ENCODE measurements at places on chromosomes 1 and 21.

DNA sequence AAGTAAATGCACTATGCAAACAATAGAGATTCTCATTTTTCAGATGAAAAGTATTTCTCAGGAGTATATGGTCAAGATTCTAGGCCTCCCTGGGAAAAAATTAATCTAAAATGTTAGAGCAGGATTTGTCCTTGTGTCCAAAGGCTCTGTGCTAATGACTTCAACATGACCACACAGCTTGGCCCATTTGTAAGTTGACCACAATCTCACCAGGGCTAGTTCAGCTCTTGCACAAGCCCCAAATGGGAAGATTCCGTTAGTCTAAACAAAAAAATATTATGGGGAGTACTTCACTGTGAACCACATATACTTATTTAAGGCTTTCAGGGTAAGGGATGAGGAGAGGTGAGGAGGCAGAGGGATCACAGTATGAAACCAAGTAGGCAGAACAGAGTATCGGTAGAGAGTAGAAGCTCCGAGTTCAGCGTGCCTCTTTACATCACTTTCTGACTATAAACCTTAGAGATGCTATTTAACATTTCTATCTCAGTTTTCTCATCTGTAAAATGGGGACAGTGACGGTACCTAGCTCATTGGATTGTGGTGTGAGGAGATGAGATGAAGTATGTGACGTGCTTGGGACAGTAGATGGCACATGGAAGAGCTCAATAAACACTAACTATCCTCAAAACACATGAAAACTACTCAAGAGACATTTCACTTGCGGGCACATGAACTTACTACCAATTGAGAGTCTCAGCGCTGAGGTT lies 37.8 kb upstream of the CTTNBP2NL start:
- DNase-seq: no peak

DNA sequence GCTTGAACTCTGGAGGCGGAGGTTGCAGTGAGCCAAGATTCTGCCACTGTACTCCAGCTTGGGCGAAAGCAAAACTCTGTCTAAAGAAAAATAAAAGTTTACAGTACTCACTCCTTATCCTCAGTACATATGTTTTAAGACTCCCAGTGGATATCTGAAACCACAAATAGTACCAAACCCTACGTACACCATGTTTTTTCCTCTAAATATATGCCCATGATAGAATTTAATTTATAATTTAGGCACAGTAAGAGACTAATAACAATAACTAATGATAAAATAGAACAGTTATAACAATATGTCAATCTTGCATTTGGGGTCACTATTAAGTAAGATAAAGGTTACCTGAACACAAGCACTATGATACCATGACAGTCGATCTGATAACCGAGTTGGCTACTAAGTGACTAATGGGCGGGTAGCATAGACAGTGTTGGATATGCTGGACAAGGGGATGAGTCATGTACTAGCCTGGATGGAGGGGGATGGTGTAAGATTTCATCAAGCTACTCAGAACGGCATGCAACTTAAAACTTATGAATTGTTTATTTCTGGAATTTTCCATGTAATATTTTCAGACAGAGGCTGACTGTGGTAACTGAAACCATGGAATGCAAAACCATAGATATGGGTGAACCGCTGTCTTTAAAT lies 43.7 kb downstream of the ST7L start:
- no peak for DNase-seq

- no peak for DNase-seq
Observed at GRCh38 chr1:165829888-165830287, 2.5 kb downstream of the UCK2 start.

DNA sequence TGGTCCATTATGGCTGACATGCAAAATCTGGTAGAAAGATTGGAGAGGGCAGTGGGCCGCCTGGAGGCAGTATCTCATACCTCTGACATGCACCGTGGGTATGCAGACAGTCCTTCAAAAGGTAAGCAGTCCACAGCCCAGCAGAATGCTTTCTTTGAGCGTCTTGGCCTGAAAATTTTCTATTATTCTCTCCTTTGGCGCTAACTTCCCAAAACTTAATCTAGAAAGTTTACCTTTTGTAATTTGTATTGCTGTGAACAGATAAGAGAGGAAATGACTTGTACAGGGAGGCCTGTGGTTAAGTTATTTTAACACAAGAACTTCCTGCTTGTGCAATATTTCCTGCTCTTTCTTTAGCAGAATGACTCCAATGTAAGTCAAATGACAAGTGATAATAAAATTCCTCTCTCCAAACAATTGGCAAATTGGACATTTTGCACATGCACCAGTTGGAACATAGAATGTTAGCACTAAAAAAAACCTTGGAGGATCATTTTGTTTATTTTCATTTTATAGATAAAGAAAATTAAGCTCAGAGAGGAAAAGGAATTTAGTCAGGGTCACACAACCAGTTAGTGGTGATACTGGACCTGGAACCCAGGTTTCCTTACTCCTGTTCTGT lies 18.9 kb downstream of the CAP1 start:
- DNase-seq: no peak

- DNase-seq: no peak
Observed at GRCh38 chr1:167711797-167712196, 10.0 kb upstream of the MPZL1 start.

GRCh38 chr1:12087797-12088314 lies 24.8 kb downstream of the TNFRSF8 start:
- peak; percentile 32 for DNase-seq

- no peak for DNase-seq
Observed at GRCh38 chr1:109400035-109400655, 2.4 kb upstream of the SORT1 start.

DNA sequence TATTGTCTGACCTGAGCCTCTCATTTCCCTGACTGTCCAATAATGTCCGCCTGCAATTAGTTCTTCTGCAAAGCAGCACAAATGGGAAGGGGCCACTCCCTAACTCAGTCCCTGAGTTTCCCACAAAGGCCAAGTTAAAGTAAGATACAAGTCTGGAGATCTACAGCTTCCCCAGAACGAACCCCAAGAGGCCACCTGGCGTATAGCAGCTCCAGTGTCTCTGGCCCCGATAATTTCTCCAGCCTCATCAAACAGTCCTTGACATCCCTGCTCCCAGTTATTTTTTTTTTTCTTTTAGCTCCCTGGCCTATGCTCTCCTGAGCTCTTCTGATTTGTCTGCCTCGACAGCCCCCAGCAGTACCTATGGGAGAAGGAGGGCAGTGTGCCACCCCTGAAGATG lies 8.1 kb upstream of the ACKR1 start:
- DNase-seq: no peak

DNA sequence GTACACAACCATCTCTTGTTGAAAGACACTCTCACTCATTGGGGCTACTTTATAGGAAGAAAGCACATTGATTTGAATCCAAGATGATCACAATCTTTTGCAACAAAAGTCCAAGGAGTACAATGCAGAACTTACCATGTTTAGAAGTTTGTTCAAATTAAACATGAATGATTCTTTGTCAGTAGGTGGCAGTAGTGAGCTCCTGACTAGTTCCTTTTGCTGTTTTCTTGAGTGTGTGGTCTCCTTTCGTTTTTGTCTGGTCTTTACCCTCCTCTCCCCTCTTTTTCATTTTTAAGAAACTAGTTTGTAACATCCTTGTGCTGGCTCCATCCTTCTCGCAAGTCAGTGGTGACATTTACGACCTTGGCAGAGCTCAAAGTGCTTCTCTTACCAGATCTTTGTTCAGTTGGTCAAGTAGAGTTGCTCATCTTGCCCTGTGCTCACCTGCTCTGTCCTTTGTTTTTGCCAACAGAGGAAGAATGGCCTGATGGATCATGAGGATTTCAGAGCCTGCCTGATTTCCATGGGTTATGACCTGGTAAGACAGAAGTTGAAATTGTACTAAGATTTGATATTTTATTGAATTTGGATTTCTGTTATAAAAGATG lies 35.7 kb upstream of the MTR start:
- DNase-seq: no peak

GRCh38 chr1:184403961-184404726 lies 17.3 kb downstream of the C1orf21 start:
- no peak for DNase-seq

All from stimulated activated naive CD4-positive, alpha-beta T cell treated with Interleukin-2 at 50 U/mL for 16 hours (primary cell).